ENCODE measurements at places on chromosomes 5 and 9.

GRCh38 chr5:83925321-83925954, 204.8 kb upstream of the HAPLN1 start:
- no peak for DNase-seq

DNA sequence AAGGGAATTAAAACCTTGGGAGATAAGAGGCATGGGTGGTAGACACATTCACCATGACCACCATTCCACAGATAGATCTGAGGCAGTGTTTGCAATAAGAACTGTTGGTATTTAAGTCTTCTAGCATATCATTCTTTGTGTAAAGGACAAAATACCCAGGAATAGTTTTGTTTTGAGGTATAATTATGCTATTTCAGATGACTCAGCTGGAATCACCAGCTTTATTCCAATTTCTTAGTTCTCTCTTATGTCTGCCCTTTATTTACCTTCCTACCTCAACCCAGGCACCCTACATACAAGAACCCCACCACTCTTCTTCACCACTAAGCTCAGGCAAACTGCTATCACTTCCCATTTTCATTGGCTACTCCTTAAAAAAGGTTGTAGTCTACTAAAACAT, 94.7 kb upstream of the TRIO start:
- DNase-seq: no peak

GRCh38 chr9:74275872-74276508, 221.1 kb upstream of the RORB start:
- no peak for DNase-seq

- no peak for DNase-seq
Measured at GRCh38 chr5:44538797-44539601, 149.8 kb upstream of the FGF10 start.

GRCh38 chr9:4567601-4568000, 77.3 kb downstream of the SLC1A1 start:
- DNase-seq: no peak

DNA sequence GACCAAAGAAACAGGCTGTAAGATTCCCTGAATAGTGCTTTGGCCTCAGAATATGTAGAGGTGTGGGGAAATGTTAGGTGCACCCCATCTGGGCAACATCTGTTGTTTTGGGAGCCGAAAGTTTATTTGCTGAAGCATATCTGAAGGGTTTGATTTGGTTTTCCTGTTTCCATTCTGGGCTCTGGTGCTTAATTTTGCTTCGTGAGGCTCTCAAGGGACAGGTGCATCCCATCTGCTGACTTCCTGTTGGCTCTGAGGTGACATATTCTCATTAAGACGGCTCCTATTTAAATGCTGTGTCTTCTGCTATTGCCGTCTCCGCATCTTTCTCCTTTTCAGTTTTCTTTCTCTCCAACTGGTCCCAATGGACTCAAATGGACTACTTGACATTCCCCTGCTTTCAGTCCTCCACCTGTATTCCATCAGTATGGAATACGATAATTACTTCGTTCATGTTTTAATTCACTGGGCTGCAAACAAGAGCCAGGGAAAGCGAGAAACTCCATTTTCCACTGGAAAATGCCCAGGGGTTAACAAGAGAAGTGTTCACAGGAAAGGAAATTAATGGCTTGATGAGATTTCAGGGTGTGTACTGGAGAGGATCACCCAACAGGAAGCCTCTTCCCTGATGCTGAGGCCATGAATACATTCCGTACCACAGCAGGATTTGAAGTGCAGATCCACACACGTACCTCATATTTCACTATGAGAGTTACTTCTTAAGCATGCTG, 104.0 kb downstream of the MTX3 start:
- no peak for DNase-seq

DNA sequence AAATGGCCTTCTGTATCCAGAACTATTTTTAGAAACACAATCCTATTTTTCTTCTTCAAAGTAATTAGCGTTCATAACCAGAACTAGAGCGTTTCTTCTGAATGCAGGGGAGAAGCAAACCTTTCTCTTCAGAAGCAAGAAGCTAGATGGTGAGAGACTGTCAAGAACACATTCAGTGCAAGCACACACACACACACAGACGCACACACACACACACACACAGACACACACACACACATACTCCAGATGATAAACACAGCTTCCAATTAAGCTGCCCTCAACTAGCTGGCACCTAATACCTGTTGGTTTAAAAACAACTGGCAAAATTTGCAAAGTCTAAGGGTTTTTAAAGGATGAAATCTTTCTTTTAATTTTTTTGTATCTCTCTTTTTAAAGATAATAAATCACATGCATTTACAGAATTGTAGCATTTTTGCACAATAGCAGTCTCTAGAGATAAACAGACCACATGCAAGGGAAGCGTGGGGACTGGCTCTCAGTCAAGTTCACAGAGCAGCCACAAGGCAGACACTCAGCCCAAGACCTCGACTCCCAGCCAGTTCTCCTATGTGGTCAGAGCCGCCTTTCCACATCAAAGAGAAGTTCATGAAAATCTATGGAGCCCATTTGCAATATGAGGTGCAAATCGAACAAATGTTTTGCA, 138.5 kb downstream of the TTLL11 start:
- no peak for DNase-seq

DNA sequence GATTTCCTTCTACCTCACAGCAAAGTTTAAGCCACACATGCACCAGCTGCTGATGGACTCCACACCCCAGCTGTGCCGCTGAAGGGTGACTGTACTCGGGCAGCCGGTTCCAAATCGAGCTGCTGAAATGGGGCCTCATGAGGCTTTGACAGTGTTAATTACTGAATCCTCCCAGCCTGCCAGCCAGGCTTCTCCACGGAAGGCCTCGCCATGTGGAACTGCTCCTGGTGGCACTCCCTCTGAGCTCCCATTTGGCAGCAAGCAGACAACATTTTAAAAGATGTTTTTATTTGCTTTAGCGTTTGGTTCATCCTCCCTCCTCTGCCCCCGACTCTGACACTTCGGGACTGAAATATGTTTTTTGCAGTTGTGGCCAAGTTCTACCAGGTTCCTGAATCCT, 479.4 kb upstream of the MPDZ start:
- no peak for DNase-seq

GRCh38 chr5:43839218-43839617, 236.2 kb downstream of the NNT start:
- DNase-seq: no peak

- no peak for DNase-seq
Measured at GRCh38 chr5:57422993-57423392, 59.6 kb downstream of the ACTBL2 start.

GRCh38 chr5:112697322-112697721, 40.4 kb upstream of the APC start:
- no peak for DNase-seq

GRCh38 chr5:35803191-35803651, 53.5 kb upstream of the IL7R start:
- DNase-seq: no peak

DNA sequence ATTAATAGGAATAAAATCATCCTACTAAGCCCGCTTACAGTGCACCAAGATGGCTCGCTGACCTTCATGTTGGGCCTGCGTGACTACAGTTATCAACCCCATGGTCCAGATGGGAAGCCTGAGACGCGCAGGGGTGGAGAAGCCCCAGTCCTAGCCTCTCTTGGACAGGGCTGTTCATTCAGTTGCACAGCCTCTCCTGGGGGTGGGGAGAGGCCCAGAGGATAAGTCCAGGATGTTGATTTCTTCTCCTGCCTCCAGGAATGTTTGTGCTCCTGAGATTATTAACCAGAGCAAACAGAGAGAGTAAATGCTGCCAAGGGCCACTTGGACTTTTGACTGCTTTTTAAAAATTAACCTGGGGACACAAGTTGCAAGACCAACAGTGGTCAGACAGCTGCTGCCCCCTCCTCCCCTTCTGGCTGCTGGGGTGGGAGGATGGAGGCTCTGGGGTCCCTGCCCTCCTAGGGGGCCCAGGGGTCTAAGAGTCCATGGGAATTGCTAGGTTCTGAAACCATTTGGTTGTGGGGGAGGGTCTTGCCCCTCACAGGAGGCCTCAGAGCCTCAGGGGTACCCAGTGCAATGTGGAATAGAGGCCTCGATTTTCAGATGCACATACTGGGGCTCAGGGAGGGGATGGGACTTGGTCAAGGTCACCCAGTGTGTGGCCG, 2.8 kb upstream of the AMBP start:
- DNase-seq: no peak

DNA sequence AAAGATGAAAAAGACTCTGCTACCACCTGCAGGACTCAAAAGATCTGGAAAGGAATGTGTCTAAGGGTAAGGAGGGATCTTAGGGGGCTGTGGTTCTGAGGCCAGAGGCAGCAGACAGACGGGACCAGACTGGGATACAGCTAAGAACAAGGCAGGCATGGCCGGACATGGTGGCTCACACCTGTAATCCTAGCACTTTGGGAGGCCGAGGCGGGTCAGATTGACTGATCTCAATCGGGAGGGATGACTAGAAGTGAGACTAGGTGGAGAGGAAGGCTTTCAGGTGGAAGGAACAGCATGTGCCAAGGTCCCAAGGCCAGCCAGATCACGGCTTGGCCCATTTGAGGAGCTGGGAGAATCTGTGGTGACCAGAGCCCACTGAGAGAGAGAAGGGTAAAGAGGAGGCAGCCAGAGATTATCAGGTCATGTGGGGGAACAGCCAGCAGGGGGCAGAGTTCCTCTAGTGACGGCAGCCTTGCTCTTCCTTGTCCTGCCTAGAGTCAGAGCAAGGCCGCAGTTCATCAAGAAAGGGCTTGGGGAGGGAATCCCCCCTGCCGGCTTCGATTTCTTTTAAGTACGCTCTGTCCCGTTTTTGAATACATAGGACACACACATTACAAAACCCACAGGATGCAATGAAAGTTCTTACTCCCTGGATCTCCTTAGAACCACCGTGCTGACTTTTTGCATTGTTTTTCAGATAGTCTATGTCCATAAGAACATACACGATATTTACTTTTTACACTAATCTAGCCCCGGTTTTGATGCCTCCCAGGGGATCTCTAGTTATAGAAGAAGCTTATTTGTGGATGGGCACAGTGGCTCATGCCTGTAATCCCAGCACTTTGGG, 2.6 kb upstream of the OLFML2A start:
- no peak for DNase-seq

- no peak for DNase-seq
Measured at GRCh38 chr5:54001976-54002775, 308.2 kb downstream of the ARL15 start.

- no peak for DNase-seq
Measured at GRCh38 chr9:35954942-35955546, 2.9 kb downstream of the OR2S2 start.

DNA sequence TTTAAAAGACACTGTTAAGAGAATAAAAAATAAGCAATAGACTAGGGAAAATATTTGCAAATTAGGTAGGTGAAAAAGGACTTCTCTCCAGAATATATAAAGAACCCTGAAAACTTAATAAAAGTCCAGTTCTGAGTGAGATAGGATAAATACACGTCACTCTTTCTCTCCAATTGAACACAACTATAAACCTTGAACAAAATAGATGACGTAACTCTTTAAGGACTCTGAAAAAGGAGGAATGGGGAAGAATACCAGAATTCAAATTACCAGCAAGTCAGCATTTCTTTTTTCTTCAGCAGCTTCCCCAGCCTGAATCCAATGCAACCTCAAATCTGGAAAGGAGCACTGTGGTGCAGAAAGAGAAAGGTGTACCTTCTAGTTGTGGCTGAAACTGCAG, 6.8 kb upstream of the WDR41 start:
- no peak for DNase-seq

- no peak for DNase-seq
Measured at GRCh38 chr9:219670-220365, 5.2 kb downstream of the DOCK8 start.

GRCh38 chr9:16368237-16369087, 502.0 kb downstream of the BNC2 start:
- DNase-seq: no peak

All from coronary artery (tissue), 2 donors.